ENCODE measurements at places on chromosomes 11 and 22. TPM values are rescaled to one million over a fixed set of nuclear protein-coding genes. Genes with fewer than 3 reads are reported as not detected.

The OR10A2 gene
- total RNA-seq = not detected

GRCh38 chr11:27949951-27950738 lies 157.8 kb downstream of the KIF18A start:
- no peaks in the 10 kb centered on the region for H3K4me1 ChIP-seq
- H3K36me3 ChIP-seq = no peaks in the 10 kb centered on the region
- no peak for DNase-seq
- H3K27me3 ChIP-seq = no peaks in the 10 kb centered on the region
- no peak overlapping the region for H3K27ac ChIP-seq
- no peak overlapping the region for H3K4me3 ChIP-seq

DNA sequence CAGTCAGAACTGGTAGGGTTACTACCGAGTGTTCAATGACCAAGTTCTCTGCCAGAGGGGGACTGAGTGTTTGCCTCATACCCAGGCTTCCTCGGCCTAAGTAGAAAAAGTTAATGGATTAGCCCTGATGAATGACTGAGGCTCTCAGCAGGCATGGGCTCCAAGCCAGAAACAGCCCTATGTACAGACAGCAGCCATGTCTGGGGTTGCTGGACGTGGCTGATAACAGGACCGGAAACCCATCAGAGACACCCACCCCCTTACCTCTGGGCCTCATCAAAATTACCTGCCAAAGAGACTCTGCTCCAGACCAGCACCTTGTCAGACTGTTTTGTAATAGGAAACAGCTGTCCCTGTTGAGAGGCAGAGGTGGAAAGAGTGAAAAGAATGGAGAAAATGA lies 351.4 kb downstream of the ETS1 start:
- no peaks in the 10 kb centered on the region for H3K4me1 ChIP-seq
- H3K36me3 ChIP-seq = no peaks in the 10 kb centered on the region
- H3K27ac ChIP-seq = no peak overlapping the region
- H3K4me3 ChIP-seq = no peak overlapping the region
- no peaks in the 10 kb centered on the region for H3K27me3 ChIP-seq

- DNase-seq = no peak
- no peak overlapping the region for H3K27ac ChIP-seq
- H3K36me3 ChIP-seq = no peaks in the 10 kb centered on the region
- H3K27me3 ChIP-seq = no peaks in the 10 kb centered on the region
- peaks cover 14% of the 10 kb centered on the region for H3K4me1 ChIP-seq
- no peak overlapping the region for H3K4me3 ChIP-seq
These were observed 48.2 kb downstream of the UBASH3B start for GRCh38 chr11:122703541-122704272.

DNA sequence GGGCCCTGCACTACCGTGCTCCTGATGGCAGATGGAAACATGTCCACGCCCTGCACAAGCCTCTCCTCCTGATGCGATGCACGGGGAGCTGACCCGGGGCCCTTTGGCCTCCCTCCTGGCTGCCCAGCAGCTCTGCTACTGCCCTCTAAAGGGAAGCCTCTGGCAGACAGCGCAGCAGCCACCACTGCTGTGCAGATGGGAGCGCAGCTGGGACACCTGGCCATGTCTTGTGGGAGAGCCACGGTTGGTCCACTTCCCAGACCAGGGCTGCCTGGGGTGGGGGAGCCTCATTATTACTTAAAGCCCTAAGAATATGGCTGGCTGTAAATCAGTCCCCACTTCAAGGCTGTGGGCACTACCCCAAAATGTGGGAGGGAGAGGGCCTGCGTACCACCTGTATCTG lies 38.3 kb downstream of the TBX1 start:
- no peaks in the 10 kb centered on the region for H3K27me3 ChIP-seq
- no peak overlapping the region for H3K27ac ChIP-seq
- H3K4me3 ChIP-seq = no peak overlapping the region
- no peaks in the 10 kb centered on the region for H3K4me1 ChIP-seq
- no peak for DNase-seq
- no peaks in the 10 kb centered on the region for H3K36me3 ChIP-seq

GRCh38 chr11:100581318-100581717 lies 105.8 kb upstream of the ARHGAP42 start:
- DNase-seq = no peak
- H3K36me3 ChIP-seq = no peaks in the 10 kb centered on the region
- peaks cover 4% of the 10 kb centered on the region for H3K27me3 ChIP-seq
- H3K27ac ChIP-seq = no peak overlapping the region
- no peak overlapping the region for H3K4me3 ChIP-seq

- no peak overlapping the region for H3K4me3 ChIP-seq
- DNase-seq = no peak
- no peaks in the 10 kb centered on the region for H3K36me3 ChIP-seq
- no peak overlapping the region for H3K27ac ChIP-seq
- H3K27me3 ChIP-seq = no peaks in the 10 kb centered on the region
These were observed 43.2 kb downstream of the PPP6R3 start for GRCh38 chr11:68503792-68504191.

DNA sequence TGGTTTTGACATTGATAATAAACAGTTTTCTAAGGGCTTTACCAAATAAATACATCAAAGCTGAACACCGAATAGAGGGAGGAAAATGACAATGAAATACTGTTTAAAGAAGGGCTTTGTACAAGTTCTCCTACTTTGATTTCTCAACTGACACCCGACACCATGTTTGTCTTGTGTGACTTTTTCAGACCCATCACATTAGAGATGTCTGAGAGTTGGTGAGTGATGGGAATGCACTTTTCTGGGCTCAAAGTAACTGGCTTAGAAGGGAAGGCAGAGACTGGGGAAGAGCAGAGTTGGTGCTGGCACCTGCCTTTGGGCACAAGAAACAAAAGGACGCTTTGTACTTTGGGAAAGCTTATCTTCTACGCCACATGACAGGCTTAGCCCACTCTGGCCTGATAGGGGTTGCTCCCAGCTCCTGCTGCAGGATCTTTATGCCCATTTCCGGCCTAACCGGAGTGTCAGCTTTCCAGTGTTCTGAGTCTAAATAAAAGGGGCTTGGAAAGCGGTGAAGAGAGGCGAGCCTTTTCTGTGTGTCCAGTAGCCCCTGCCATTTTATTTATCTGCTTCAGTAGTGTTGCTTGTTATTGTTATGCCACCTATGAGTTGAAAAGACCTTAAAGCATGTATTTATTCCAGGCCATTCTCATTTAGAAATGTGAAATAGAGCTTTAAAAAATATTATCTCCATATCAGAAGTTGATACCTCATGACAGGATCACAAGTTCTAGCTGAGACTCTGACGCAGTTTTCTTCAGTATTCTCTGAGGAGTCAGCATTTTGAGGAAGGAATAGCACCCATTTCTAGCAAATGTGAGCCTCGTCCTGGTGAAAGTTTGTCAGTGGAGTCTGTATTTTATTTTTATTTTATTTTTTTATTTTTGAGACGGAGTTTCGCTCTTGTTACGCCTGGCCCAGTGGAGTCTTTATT lies 24.2 kb downstream of the KREMEN1 start:
- no peaks in the 10 kb centered on the region for H3K27me3 ChIP-seq
- H3K27ac ChIP-seq = no peak overlapping the region
- H3K36me3 ChIP-seq = no peaks in the 10 kb centered on the region

All from natural killer cell (primary cell).